ENCODE measurements at places on chromosomes 6 and 20.
A peak's percentile ranks its signal among the peaks of the same experiment; 100 is the strongest.

GRCh38 chr6:46985943-46986342 is 56.2 kb downstream of the ADGRF1 start:
- DNase-seq: no peak

- no peak for DNase-seq
Observed at GRCh38 chr6:13863699-13864155, 49.4 kb upstream of the MCUR1 start.

DNA sequence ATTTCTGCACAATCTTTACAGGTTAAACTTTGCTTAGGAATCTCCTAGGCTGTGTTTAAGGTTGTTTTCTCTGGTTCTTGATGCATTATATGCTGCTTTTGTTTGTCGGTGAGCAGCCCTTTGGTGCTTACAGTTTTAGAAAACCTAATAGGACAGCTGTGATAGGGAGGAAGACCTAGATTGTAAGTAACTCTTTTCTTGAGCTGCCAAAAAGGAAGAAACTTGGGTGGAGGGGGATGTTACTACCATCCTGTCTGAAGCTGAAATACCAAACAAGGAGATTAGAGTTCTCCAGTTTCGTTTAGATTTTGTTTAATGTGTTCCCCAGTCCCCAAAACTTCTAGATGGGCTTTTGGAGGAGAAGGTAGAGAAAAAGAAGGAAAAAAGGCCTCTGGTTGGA is 72.0 kb downstream of the ANKS1A start:
- no peak for DNase-seq

DNA sequence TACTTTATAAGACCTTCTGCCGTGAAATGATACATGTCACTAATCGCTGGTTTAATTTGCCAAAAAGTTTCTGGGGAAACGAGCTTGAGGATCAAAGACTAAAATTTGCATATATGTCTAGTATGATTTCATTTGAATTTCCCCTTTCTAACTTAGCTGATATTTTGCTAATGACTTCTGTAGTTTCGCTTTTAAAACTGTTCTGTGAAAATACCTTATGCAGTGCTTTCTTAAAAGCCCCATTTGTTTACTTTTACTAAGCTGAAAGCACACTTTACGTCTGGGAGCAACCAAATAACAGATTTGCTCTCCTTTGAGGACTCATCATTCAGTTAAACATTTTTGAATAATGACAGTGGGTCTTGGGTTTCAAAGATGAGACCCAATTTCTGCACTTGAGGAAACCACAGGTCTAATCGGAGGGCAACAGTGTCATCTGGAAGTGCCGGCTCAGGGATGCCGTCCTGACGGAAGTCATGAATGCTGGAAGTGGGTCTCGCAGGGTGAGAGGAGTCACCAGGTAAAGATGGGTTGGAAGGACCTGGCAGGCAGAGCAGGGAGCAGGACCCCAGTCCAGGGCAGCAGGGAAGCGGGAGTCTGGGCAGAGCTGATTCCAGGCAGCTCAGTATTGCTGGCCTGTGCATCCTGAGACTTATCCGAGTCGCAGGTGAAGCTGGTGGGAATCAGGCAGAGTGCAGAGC is 33.2 kb downstream of the PLEKHG1 start:
- DNase-seq: peak; percentile 20

DNA sequence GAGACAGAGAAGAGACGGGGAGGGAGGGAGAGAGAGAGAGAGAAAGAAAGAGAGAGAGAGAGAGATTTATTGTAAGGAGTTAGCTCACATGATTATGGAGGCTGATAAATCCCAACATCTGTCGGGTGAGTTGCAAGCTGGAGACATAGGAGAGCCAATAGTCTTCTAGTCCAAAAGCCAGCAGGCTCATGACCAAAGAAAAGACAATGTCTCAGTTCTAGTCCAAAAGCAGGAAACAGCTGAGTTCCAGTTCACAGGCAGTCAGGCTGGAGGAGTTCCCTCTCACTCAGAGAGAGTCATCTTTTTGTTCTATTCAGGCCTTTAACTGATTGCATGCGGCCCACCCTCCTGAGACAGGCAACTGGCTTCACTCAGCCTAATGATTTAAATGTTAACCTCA is 416.6 kb downstream of the PREX1 start:
- no peak for DNase-seq

- DNase-seq: no peak
Observed at GRCh38 chr6:51778666-51779065, 308.7 kb downstream of the PKHD1 start.
